ENCODE measurements at places on chromosomes 2 and 18.

- no peak for DNase-seq
Observed at GRCh38 chr18:32270341-32270740, 80.5 kb downstream of the MEP1B start.

DNA sequence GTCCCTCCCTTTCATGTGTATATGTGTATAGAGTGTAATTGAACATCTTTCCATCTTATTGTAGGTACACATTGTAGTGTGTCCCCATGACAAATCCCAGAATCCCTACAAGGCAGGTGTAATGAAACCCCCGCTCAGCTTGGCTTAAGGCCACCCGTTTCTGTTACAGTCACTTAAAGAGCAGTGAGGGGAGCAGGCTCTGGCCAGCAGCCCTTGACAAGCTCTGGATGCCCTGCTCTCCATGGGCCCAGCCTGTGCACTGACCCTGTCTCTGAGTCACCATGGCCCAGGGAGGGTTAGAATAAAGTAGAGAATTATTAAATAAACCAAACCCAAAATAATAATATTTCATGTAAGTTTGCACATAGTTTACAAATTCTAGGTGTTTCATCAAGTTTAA is 17.2 kb upstream of the MAL start:
- no peak for DNase-seq

DNA sequence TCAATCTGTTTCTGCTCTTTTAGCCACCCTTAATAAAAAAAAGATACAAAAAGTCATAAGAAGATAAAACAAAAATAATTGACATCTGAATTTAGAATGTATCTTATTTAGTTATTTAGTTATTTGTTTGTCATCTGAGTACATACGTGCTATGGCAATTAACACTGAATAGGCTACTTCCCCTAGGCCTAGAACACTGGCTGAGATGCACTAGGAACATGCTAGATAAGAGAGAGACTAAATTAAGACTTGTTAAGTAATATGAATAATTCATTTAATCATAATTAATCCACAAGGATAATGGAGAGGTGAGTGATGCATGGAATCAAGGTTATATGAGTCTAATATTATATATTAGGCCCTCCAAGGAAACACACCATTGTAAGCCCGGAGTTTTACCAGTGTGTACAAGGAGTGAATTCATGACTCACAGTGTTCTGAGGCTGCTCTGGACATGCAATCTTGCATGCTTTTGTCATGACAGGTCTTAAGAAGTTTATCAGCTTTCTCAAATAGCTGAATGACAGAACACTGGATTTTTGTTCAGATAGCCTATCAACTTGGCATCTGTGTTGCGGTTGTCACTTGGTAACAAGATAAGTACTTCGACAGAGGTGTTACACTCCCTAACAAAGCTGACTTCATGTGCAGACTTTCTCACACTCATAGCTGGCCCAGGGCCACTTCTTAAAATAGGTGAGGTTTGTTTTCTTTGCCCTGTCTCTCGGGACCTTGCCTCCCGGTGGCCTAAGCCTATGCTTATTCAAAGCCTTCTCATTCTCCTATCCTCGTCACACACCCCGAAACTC is 5.0 kb upstream of the SERPINB2 start:
- no peak for DNase-seq

GRCh38 chr2:168356477-168356835 is 99.6 kb upstream of the CERS6 start:
- no peak for DNase-seq

- no peak for DNase-seq
Observed at GRCh38 chr2:105795575-105795934, 50.8 kb downstream of the NCK2 start.
